Neural crest cell (in vitro differentiated cells): ENCODE measurements at places on chromosomes 13 and 19. TPM values are rescaled to one million over a fixed set of nuclear protein-coding genes. Genes with fewer than 3 reads are reported as not detected.

GRCh38 chr19:3006075-3006767 lies 22.9 kb downstream of the TLE2 start:
- no peak overlapping the region for H3K27ac ChIP-seq
- peaks cover 5% of the 10 kb centered on the region for H3K4me1 ChIP-seq
- no peaks in the 10 kb centered on the region for H3K36me3 ChIP-seq
- H3K4me3 ChIP-seq, result no peak overlapping the region
- H3K27me3 ChIP-seq, result peaks cover 33% of the 10 kb centered on the region

DNA sequence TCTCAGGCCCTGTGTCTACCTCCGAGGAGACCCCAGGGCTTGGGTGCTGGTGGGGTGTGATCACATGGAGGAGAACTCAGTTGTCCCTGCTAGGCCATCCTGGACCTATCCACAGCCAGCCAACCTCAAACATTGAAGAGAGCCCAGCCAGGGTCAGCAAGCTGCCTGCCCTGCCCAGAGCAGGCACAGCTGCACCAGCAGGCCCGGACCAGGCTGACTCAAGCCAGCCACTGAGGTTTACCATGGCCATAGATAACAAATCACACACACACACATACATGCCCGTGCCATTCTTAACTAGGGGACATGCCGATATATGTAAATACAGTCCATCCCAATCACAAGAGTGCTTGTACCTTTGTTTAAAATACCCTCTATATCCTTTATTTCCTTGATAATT lies 8.1 kb downstream of the ARHGEF7 start:
- no peaks in the 10 kb centered on the region for H3K36me3 ChIP-seq
- H3K4me3 ChIP-seq, result no peak overlapping the region
- no peaks in the 10 kb centered on the region for H3K27me3 ChIP-seq
- no peak overlapping the region for H3K27ac ChIP-seq

DNA sequence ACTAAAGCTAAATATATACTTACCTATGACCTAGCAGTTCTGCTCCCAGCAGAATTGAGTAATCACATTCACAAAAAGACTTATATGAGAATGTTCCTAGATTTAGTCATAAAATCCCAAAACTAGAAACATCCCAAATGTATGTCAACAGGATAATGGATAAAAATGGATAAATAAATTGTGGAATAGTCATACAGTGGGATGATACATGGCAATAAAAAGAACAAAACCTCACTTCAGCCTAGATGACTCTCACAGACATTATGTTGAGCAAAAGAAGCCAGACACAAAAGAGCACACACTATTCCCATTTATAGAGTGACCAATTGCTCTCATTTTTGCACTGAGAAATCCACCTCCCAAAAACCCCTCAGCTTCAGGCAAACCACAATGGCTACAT lies 352.4 kb upstream of the HTR2A start:
- no peaks in the 10 kb centered on the region for H3K36me3 ChIP-seq
- H3K4me3 ChIP-seq, result no peak overlapping the region
- peaks cover 12% of the 10 kb centered on the region for H3K4me1 ChIP-seq
- no peak overlapping the region for H3K27ac ChIP-seq
- DNase-seq, result no peak

DNA sequence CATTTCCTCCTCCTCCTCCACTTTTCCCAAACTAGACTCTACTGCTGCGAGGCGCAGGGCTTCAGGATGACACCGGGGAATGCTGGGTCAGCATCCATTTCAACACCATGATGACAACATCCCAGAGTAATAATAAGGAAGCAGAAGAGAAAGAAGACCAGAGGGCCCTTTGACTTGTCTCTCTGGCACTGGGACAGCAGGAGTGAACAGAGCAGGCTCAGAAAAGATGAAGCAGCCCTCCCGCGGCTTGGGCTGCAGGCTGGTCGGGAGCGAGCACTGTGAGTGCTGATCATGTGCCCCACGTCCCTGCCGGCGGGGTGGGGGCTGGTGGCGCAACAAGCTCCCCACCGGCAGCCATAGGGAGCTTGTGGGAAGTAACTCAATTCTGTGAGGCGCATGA lies 30.5 kb downstream of the RANBP3 start:
- H3K36me3 ChIP-seq, result peaks cover 5% of the 10 kb centered on the region
- peaks cover 77% of the 10 kb centered on the region for H3K4me1 ChIP-seq
- peak overlapping the region; percentile 92 for H3K27ac ChIP-seq
- peak overlapping the region; percentile 6 for H3K4me3 ChIP-seq

GRCh38 chr13:59982631-59983382 lies 180.9 kb downstream of the DIAPH3 start:
- peaks cover 5% of the 10 kb centered on the region for H3K36me3 ChIP-seq
- H3K27me3 ChIP-seq, result no peaks in the 10 kb centered on the region
- no peak overlapping the region for H3K4me3 ChIP-seq

DNA sequence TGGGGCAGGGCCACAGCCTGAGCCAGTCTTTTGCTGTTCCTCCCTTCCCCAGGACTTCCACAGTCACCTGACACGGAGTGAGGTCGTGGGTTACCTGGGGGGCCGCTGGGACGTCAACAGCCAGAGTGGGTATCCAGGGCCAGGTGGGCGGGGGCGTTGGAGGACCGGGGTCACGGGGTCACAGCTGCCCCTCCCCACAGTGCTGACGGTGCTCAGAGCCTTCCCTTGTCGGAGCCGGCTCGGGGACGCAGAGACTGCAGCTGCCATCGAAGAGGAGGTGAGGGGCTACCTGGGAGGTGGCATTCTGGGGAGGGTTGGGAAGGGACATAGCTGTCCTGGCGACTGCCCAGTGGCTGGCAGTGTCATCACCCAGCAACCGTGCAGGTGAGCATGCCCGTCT lies 11.5 kb downstream of the MPND start:
- no peaks in the 10 kb centered on the region for H3K4me1 ChIP-seq
- no peaks in the 10 kb centered on the region for H3K36me3 ChIP-seq
- no peaks in the 10 kb centered on the region for H3K27me3 ChIP-seq
- H3K4me3 ChIP-seq, result no peak overlapping the region
- no peak for DNase-seq

SLC25A30 gene
- 14.0 and 15.4 TPM in 2 replicates for total RNA-seq

CD79A gene
- total RNA-seq, result 0.32 and 0.70 TPM in 2 replicates

CPB2 gene
- 0.43 and 0.44 TPM in 2 replicates for total RNA-seq

SACS gene
- 75.4 and 80.5 TPM in 2 replicates for total RNA-seq

NCR1 gene
- not detected in 2 replicates for total RNA-seq
